Activated naive CD4-positive, alpha-beta T cell (primary cell): ENCODE measurements at places on chromosomes 2 and 18.

- no peak for DNase-seq
Measured at GRCh38 chr2:233083782-233084181, 23.6 kb downstream of the INPP5D start.

- no peak for DNase-seq
Measured at GRCh38 chr18:44232500-44232899, 448.2 kb upstream of the SETBP1 start.

- DNase-seq, result no peak
Measured at GRCh38 chr2:222264791-222265320, 33.9 kb downstream of the PAX3 start.

- DNase-seq, result no peak
Measured at GRCh38 chr18:3498698-3499471, 48.9 kb downstream of the TGIF1 start.

DNA sequence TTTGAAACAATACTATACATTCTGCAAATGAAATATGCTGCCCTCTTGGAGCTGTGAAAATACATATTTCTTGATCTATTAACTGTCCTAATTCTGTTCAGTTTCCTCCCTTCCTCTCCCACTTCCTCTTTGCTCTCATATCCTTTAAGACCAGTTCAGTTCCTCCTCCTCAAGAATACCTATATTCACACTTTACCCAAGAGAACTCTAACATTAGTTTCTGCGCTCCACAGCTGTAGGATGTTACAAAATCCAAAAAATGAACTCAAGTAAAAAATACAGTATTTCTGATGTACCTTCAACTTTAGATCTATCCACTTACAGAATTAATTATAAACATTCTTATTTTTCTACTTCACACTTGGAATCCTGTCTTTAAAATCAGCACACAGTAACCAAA, 5.4 kb downstream of the ITSN2 start:
- DNase-seq, result no peak

DNA sequence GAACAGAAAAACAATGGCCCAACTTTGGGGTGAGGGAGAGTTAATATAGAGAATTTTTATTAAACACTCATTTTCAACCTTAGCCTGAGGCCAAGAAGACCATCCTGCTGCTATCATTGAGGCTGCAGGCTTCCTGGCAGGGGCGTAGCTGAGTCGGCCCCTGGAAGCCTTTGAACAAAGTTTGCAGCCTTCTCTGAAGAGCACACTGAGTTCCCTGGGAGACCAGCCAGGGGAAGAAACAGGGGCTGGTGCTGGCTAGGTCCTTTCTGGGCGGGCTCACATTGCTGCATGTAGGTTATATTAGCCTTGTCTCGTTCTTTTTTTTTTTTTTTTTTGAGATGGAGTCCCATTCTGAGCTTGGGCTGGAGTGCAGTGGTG, 126.8 kb upstream of the HS6ST1 start:
- DNase-seq, result no peak

DNA sequence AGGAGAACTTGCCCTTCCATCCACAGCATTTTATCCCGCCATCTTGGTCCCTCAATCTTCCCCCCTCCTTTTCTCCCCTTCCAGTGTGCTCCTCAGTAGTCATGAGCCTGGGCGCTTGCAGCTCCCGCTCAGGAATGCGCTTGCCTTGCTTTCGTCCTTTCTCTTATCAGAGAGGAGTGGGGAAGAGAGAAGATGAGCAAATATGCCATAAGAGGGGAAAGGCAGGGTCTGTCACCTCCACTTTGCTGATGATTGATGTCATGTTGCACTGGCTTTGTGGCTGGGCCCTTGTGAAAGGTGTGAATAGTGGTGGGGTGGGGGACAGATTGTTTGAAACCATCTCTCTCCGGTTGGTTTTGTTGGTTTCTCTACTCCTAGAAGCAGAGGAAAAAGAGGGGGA, 569.3 kb downstream of the TNS1 start:
- no peak for DNase-seq

GRCh38 chr2:159152128-159152778, 134.2 kb downstream of the WDSUB1 start:
- DNase-seq, result no peak

- no peak for DNase-seq
Measured at GRCh38 chr2:41618754-41619153, 429.1 kb upstream of the PKDCC start.

DNA sequence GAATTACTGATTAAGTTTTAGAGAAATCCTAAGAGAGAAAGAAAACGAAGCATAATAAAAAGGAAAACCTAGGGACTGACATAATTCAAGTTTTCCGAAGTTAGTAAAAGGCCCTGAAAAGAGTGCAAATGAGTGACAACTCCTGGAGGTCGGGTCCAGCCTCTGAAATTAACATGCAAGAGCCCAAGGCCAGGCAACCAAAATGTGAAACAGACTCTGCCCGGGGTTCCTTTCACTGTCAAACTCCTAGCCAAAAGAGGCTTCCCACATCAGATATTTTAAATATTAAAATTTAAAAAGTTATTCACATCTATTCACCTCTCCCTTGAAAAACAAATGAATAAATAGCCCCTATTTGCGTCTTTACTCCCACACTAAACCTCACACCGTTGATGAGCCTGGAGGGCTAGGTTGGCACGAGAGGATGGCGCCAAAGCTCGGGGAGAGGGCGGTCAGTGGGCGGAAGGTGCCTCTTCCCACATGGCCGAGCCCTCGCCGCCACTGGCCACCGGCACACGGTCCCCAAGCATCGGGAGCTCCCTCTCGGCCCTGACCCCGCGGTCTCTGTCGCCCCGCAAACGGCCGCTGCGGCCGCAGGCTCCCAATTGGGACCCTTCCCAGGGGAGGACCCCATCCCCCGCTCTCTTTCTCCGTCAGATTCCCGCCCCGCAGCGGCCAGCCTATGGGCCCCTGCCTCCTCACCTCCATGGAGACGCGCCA, 630 bp downstream of the PPM1G start:
- no peak for DNase-seq

- no peak for DNase-seq
Measured at GRCh38 chr2:173589604-173590275, 235.1 kb downstream of the CDCA7 start.

GRCh38 chr2:130987519-130988425, 105.5 kb downstream of the FAM168B start:
- DNase-seq, result no peak

GRCh38 chr18:36627637-36628036, 201.2 kb downstream of the TPGS2 start:
- no peak for DNase-seq

- no peak for DNase-seq
Measured at GRCh38 chr2:105220604-105221003, 20.9 kb upstream of the GPR45 start.

- DNase-seq, result no peak
Measured at GRCh38 chr18:26036635-26037034, 53.8 kb downstream of the SS18 start.

GRCh38 chr2:212426637-212427412, 111.8 kb downstream of the ERBB4 start:
- no peak for DNase-seq

DNA sequence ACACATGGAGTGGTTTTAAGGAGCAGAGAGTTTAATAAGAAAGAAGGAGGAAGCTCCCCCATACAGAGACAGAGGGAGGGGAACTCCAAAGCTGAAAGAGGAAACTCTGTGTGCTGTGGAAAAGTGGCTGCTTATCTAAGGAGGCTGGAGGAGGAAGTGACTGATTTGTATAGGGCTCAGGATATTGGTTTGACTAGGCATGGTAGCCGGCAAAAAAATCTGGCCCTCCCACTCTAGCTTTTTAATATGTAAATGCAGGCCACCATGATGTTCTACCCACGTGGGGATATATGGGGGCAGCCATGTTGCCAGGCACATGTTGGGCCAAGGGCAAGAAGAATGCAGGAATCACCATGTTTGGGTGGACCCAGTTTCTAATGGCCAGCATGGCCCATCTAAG, 64.3 kb downstream of the HNMT start:
- no peak for DNase-seq
